Activated CD8-positive, alpha-beta memory T cell treated with anti-CD3 and anti-CD28 coated beads for 1 hour (primary cell): ENCODE measurements at places on chromosomes 5 and 9.

DNA sequence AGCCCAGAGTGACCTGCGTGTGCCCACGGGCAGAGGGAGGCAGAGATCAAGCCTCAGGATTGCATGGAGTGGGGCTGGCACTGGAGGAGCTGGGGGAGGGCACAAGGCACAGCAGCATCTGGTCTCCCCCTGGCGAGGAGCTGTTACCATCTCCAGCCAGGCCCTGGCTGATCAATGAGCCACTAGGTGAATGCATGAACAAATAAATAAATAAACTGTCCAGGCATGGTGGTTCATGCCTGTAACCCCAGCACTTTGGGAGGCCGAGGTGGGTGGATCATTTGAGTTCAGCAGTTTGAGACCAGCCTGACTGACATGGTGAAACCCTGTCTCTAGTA lies 14.3 kb upstream of the PSMB7 start:
- DNase-seq = no peak

- DNase-seq = no peak
Measured at GRCh38 chr5:96516631-96517071, 83.6 kb upstream of the PCSK1 start.

- no peak for DNase-seq
Measured at GRCh38 chr5:177128551-177128981, 5.0 kb upstream of the NSD1 start.

GRCh38 chr9:116646661-116647514 lies 40.2 kb upstream of the TRIM32 start:
- DNase-seq = no peak

DNA sequence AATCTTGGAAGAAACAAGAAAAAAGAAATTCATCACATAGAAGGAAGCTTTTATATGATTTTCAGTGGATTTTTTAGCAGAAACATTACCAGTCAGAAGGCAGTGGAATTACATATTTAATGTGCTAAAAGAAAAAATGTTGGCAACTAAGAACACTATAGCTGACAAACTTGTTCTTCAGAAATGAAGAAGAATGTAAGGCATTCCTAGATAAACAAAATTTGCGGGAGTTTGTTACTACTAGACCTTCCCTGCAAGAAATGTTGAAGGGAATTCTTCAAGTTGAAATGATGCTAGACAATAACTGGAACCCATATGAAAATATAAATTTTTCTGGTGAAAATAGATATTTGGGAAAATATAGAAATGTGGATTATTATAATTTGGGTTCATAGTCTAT lies 718.3 kb upstream of the GRAMD2B start:
- no peak for DNase-seq

- no peak for DNase-seq
Measured at GRCh38 chr5:60457233-60457632, 242.7 kb downstream of the DEPDC1B start.

DNA sequence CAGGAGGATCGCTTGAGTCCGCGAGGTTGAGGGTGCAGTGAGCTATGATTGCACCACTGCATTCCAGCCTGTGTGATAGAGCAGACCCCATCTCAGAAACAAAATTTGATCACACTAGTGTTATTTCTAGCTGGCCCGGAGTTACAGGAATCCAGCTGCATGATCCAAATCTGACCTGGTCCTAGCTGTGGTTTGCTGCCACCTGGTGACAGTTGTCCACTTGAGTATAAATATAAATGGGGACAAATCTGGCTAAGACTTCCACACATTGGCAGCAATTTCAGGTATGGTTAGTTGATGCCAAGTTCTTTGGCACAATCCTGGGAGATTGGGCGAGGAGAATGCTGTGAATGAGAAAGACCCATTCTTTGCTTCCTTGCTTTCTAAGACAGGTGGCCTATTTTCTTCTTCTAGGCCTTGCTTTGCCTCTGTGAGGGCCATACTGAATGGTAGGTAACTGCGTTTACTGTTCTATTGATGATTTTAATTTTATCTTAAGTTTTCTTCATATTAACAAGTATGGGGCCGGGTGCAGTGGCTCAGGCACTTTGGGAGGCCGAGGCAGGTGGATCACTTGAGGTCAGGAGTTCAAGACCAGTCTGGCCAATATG lies 35.4 kb downstream of the UBE2R2 start:
- DNase-seq = peak; percentile 21

GRCh38 chr5:179121667-179122111 lies 61.5 kb downstream of the ZNF354C start:
- DNase-seq = no peak

DNA sequence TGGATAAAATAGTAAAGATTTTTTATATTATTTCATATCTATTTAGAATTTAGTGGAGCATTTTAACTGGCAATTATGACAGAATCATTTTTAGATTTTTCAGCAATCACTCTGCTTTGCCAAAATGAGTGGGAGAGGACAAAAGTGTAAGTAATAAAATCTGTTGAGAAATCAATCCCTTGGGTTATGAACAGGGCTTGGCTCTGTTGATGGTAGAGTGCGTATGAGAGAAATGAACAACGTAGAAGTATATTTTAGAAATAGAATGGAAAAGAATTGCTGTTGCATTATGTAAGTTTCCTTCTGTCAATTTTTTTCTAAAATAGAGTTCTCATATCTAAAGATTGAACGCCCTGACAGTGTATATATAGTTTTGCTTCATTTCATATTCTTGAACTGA lies 154.1 kb upstream of the PRDM9 start:
- no peak for DNase-seq

GRCh38 chr5:132136906-132137305 lies 63.3 kb downstream of the CSF2 start:
- no peak for DNase-seq

DNA sequence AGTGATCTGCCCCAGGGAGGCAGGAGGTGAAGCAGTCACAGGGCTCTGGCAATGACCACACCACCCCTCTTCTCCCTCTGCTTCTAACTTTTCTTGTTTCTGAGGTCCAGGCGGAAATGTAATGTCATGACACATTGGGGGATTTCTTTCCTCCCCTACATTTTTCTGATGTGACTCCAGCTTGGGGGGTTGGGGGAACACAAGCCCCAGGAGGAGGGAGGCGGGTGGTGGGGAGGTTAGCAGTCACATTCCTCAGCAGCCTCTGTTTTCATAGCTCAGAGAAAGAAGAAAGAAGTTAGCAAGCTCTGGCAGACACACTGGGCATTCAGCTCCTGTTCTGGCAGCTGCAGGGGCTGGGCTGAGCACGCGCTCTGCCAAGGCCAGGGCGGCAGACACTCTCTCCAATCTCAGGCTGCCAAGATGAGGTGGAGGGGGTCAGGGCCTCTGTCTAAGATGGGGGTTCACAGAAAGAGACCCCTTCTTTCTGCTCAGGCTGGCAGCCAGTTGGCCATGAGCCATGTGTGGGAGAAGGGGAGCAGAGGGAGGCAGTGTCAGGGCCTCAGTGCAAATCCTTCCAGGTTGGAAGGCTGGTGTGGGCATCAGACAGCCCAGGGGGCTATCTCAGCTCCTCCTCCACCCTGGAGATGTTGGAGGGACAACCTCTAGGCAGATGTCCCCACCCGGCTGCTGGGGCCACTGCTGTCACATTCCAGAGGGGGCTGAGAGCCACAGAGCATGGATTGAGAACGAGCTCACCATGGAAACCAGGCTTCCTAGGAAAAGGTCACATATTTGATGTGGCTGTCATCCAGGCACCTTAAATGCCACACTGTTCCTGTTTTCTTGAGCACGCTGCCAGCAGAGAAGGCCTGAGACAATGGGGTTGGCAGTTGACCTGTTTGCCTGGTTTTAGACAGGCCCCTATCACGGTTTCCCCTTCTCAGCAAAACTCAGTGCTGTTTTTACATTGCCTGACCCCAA lies 20.1 kb upstream of the PFDN1 start:
- no peak for DNase-seq

- DNase-seq = no peak
Measured at GRCh38 chr5:72067682-72068470, 39.4 kb upstream of the MAP1B start.

DNA sequence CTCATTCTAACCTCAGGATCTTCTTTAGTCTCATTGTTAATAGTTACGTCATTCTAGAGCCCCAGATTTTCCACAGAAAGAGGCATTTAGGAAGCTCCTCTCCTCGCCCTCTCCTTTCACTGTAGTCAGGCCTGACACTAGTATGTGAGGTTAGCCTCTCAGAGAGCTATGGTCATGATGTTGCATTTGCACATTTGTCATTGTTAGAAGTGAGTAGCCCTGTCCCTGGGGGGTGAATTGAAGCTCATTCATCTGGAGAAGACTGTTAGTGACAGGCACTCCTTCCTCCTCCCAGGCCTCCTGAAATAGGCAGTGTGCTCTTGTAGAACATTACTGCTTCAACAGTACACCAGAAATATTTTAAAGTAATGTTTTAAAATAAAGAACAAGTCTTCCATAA lies 26.6 kb upstream of the LRRTM2 start:
- no peak for DNase-seq

DNA sequence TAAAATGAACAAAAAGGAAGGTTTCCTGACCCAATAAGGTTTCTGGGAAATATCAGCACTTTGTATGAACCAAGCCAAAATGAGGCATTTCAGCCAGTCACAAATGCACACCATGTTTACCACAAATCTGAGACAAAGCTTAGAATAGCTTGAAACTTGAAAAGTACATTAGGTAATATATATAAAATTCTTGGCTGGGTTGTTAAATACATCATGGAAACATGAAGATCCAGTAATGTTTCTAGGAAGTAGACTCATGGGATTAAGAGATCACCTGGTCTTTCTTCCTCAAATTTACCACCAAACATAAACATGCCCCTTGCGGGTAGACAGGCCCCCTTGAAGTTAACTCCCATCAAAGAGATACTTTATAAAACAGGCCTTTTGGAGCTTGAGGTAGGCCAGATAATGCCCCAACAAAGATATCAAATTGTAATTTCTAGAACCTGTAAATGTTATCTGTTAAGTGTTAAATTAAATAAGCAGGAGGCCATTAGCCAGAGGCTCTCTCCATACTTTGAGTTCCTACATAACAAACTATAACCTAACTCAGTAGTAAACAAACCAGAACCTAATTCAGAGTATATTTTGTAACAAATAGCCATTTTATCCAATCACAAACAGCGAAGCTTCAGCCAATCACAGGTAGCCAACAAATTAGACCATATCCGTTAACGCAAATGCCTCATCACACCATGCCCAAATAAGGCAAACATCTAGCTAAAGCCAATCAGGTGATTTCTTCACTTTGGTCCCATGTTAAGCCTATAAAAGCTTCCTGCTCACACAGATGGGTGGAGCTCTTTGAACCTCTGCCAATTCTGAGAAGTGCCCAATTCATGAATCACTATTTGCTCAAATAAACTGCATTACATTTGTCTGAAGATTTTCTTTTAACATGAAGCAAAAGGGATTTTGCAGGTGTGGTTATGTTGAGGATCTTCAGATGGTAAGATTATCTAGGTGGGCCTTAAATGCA lies 127.9 kb upstream of the TARS1 start:
- no peak for DNase-seq

GRCh38 chr9:132163457-132163875 lies 1.6 kb downstream of the NTNG2 start:
- DNase-seq = no peak

GRCh38 chr5:115022303-115022702 lies 147.4 kb downstream of the TRIM36 start:
- DNase-seq = no peak

DNA sequence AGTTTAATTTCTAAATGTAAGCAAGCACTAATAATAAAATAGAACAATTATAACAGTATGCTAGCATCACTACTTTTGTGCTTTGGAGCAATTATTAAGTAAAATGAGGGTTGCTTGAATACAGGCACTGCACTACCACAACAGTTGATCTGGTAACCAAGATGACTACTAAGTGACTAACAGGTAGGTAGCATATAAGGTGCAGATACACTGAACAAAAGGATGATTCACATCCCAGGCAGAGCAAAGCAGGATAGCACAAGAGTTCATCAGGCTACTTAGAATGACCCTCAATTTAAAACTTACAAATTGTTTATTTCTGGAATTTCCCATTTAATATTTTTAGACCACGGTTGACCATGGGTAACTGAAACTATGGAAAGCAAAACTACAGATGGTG lies 48.0 kb upstream of the RGS7BP start:
- DNase-seq = no peak

GRCh38 chr5:2722901-2723300 lies 28.6 kb downstream of the IRX2 start:
- DNase-seq = no peak

GRCh38 chr9:72207278-72207677 lies 58.0 kb downstream of the GDA start:
- DNase-seq = no peak

DNA sequence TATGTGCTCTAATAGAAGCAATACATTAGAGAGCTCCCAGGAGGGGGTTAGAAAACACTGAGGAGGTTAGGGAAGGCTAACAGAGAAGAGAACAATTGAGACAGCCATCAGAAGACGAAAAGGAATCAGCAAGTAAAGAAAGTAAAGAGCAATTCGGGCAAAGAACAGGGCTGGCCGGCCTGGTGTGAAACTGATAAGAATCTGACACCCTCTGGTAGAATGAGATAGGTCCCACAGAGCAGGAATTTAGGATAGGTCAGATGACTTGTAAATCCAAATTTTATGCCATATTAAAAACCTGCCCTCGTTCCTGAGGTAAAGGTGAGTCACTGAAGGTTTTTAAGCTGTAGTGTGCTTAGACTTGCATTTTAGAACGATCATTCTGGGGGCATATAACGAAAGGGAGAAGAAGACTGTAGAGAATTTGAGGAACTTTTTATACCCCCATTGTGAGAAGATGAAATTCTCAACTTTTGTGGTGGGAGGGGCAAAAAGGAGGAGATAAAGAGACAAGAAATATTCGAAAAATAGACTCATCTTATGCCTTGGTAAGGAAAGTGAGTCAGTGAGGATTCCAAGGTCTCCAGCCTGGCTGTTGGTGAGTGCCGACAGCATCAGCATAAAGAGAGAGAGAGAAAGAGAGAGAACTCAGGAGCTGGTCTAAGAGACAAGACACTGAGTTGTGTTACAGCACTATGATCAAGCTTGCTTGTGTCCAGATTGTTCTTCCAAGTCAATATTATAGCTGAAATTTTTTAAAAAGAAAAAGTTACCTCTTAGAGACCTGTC lies 51.3 kb downstream of the TMEM167A start:
- DNase-seq = no peak

- no peak for DNase-seq
Measured at GRCh38 chr9:19799784-19800183, 10.9 kb upstream of the SLC24A2 start.

GRCh38 chr5:114265432-114266060 lies 96.3 kb upstream of the KCNN2 start:
- DNase-seq = no peak

GRCh38 chr5:22460189-22460588 lies 393.0 kb downstream of the CDH12 start:
- DNase-seq = no peak

DNA sequence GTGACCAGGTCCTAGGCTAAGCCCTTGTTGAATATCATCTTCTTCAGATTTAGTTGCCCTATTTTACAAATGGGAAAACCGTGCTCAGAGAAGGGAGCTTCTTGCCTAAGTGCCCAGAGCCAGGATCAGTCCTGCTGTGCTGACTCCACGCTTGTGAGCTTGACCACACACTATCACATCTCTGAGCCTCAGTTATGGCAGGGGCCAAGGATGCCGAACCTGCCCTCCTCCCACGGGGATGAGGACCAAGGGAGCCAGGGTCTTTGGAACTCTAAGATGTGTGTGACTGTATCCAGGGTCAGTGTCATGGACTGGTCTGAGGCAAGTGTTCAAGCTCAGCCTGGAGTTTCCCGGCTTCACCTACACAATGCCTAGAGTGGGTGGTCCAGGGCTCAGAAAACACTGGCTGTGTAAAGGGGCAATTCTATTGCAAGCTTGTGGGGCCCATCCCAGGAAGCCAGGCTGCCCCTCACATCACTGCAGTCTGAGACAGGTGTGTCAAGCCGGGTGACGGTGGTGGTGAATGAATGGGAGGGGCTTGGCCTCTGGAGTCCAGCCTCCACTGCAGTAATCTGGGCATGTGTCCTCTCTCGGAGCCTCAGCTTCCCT lies 235.7 kb downstream of the PBX3 start:
- DNase-seq = no peak
